AG04450 (cell line): ENCODE measurements at places on chromosomes 11 and 22.
A peak's percentile ranks its signal among the peaks of the same experiment; 100 is the strongest.

- no peak for DNase-seq
Observed at GRCh38 chr11:7321473-7322450, 70.1 kb downstream of the SYT9 start.

DNA sequence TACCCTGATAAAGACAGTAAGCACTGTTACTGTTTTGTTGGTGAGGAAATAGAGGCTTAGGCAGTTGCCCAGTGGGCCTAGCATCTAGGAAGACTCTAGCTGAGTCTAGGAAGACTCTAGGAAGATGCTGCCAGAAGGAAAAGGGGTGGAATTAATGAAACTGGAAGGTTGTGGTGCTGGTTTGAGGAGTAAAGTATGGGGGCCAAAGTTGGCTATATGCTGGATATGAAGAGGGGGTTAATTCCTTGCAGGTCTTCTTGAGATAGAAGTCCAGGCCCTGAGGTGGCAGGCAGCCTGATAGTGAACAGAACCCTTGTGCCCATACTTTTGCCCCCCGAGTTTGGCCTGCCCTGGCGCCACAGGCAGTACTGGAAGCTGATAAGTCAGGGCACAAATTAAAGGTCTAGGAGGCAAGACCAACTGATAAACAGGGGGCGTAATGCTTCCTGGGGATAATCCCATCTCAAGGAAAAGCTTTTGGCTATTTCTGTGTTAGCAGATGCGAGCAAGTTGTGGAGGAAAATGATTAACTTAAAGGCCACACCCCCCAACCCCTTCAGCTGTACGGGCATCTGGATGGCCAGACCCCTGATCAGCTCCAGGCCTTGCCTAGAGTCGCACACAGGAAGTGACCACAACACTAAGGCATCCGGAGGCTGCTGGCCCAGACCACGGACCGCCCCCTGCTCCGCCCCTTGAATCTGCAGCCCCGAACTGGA, 3.1 kb downstream of the ILK start:
- DNase-seq: peak; percentile 90

DNA sequence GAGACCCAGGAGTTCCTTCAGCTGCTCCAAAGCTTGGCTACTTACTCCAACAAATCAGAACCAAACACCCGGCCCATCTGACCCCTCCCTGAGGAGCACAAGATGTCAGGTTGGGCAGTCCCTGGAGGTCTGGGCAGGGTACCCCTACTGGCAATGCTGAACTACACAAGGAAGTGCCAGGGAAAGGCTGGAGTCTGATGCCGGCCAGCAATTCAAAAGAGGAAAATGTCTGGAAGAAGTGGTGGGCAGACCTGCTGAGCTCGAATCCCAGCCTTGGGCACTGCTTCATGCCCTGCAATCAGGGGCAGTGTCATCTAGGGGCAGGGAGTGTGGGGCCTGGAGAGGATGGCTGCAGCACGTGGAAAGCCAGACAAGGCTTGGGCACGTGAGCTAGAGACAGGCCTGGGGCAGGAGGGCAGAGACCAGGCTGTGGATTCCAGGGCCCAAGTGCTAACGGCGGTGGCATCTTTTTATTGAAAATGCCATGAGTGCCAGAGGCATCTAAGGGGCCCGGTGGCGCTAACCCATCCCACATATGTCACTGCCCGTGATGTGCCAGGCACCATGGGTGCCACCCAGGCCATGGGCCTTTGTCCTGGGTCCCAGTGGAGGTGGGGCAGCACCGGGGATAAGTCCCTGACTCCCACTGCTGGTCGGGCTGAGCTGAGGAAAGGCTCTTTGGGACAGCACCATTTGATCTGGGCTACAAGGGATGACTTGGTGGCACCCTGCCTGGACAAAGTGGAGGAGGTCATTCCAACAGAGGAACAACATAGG, 97.9 kb upstream of the PITPNB start:
- DNase-seq: no peak

- DNase-seq: no peak
Observed at GRCh38 chr11:128524172-128524571, 63.2 kb downstream of the ETS1 start.

DNA sequence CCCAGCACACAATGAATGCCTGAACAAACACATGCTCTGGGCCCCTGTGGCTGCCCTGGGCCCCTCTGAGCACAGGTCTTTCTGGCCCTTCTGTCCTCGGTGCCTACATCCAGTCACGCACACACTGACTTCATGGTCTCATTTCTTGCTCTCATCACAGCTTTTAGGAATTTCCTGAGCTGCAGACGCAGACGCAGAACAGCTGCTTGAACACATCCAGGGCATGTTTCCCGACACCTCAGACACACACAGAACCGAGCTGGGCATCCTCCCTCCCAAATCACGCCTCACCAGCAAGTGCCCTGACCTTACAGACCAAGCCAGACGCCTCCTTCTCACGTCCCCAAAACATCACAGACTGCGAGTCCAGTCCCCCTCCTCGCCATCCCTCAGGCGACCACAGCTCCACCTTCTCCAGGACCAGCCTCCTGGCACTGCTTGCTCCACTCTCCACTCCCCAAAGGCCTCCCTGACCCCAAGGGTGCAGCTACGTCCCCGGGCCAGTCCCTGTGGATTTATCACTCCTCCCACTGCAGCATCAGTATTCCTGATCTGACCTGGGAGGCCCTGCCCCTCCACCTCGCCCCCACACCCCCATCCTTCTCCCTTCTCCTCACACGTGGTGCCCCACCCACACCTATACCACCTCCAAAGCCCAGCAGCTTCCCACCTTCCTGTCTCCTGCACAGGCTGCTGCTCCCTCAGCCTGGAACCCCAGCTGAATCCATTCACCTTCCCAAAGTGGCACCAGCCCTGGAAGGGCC, 12.9 kb downstream of the SIRT3 start:
- DNase-seq: no peak

- no peak for DNase-seq
Observed at GRCh38 chr11:106178361-106178760, 100.9 kb downstream of the AASDHPPT start.

- DNase-seq: no peak
Observed at GRCh38 chr11:66976925-66977324, 1.8 kb downstream of the C11orf86 start.

DNA sequence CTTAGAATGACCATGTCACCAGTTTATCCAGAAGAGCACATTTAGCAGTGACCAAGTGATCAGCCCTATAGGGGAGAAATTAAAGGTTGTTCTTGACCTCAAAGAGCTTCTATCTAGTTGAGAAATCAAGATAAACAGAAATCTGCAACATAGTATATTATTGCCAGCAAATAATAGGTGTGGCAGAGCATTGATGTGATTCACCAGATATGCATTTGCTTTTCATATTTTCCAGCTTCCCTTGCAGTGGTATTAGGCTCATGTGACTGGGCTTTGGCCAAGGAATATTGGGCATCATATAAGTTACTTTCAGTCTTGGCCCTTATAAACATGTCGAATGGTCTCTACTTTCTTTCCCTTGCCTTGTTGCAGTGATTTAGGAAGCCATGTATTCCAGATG, 34.5 kb downstream of the COMMD9 start:
- DNase-seq: no peak
